Erythroblast (primary cell): ENCODE measurements at places on chromosomes 11 and 22.

DNA sequence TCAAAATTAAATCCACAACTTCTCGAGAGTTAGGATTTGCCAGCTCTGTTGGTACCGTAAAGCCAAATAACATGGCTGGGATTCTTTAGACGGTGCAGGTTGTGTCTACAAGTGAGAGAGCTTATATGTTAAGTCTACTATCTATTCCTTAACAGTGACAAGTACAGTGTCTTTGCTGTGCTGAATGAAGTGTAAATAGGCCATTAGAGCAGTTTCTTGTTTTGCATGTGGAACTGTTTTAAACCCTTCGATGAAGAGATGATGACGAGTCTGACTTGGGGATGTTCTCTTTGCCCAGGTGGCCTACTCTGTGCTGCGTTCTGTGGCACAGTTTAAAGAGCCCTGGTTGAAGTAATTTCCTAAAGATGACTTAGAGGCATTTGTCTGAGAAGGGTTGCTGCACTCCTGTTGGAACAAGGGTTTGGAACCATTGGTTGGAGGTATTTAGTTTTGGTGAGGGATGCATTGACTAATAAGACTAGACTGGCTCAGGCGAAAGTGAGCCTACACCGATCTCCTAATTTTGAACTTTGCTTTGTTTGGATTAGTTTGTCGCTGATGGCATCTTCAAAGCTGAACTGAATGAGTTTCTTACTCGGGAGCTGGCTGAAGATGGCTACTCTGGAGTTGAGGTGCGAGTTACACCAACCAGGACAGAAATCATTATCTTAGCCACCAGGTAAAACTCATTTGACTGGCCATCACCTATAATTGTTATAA lies 988 bp downstream of the RPS3 start:
- DNase-seq, result peak; percentile 69

GRCh38 chr11:61764606-61765260 lies 12.3 kb downstream of the MYRF start:
- peak; percentile 20 for DNase-seq

DNA sequence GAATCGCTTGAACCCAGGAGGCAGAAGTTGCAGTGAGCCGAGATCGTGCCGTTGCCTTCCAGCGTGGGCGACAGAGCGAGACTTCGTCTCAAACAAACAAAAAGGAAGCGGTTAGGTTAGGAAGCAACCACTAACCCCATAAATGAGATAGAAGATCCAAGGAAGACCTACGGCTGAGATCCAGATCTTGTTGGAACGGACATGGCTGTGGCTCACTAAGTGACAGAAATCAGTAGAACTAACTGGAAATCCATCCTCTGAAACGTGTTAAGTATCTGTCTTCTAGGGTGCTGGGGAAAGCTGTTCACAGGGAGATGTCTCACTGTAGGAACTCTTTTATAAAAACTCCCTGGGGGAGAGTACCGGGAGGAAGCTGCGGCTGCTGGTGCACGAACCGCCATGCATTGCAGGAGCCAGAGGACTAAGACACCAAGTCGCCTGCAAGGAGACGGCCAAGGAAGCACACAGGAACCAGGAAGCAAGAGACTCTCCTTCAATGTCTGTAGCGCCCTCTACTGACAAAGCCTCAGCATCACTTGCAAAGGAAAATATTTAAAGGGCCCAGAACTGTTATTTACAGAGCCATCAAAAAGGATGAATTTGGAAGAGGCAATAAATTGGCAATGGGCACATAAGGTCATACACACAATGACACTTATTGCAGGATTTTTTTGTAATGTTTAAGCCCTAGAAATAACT lies 16.9 kb upstream of the SPTY2D1 start:
- peak; percentile 81 for DNase-seq

DNA sequence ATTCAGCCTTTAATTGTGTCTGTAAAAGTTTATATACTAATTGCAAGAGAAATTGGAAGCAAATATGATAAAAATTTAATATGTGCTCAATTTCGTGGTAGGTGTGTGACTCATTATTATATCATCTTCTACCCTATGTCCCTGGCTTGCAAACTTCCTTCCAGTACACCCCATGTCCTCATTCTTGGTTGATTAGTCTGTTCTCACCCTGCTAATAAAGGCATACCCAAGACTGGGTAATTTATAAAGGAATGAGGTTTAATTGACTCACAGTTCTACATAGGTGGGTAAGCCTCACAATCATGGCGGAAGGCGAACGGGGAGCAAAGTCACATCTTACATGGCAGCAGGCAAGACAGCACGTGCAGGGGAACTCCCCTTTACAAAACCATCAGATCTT lies 11.9 kb downstream of the MRGPRX3 start:
- no peak for DNase-seq

DNA sequence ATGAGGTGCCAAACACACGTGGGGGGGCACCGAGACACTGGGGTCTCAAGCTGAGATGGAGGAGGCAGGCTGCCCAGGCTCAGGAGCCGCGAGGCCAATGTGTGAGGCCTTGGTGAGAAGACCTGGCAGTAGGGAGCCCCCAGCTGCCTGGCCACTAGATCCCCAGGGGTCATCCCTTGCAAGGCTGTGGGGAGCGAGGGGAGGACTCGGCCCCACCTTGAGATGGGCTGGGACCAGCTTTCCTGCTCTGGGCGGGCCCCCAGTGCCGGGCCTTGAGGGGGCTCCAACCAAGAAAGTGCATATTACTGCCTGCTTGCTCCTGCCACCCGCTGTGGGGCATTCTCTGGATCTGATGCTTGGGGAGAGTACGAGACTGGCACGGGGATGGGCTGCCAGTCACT lies 107.0 kb downstream of the CTTN start:
- no peak for DNase-seq

GRCh38 chr22:39723899-39724351 lies 153.4 kb downstream of the CACNA1I start:
- DNase-seq, result peak; percentile 88
